ENCODE measurements at places on chromosomes 11 and 22.

DNA sequence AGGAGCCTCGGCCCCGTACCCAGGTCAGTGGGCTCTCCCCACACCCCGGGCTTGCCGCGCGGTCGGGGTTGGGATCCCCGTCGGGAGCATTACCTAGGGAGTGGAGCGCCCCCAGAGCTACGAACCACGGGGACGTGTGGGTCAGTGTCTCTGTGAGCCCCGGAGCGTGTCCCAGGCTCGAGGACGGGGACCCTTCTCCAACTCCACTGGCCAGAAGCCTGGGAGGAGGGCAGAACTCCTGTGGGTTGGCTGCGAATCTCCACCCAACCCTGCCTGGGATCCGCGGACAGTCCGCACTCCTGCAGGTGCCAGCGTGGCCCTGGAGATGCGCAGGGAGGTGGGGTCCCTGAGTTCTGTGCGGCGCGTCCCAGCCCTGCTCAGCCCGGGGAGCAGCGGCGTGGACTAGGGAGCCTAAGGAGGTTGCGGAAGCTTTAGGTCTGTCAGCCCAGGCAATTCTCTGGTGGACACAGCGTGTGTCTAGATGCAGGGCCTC is 346 bp downstream of the PPFIBP2 start:
- DNase-seq, result no peak

DNA sequence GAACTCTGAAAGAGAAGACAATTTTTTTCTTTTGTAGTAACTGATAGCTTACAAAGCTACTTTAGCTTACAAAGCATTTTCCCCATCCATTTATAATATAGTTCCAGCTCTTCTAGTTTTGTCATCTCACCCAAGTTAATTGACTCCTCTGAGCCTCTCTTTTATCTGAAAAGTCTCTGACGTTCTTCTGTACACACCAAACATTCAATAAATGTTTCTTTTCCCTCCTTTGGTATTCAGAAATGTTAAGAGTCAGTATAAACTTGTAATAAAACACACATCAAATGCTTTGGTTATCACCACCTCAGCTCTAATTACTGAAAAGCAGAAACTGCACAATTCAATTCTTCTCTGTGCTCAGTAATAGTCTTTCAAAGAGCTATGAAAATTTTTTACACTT is 5.9 kb downstream of the CCDC90B start:
- no peak for DNase-seq

- DNase-seq, result no peak
These were observed 216.9 kb downstream of the CADM1 start for GRCh38 chr11:115287266-115287665.

GRCh38 chr22:44186737-44187136 is 6.0 kb downstream of the PARVG start:
- DNase-seq, result no peak

GRCh38 chr11:133809569-133810491 is 35.5 kb downstream of the SPATA19 start:
- DNase-seq, result no peak

DNA sequence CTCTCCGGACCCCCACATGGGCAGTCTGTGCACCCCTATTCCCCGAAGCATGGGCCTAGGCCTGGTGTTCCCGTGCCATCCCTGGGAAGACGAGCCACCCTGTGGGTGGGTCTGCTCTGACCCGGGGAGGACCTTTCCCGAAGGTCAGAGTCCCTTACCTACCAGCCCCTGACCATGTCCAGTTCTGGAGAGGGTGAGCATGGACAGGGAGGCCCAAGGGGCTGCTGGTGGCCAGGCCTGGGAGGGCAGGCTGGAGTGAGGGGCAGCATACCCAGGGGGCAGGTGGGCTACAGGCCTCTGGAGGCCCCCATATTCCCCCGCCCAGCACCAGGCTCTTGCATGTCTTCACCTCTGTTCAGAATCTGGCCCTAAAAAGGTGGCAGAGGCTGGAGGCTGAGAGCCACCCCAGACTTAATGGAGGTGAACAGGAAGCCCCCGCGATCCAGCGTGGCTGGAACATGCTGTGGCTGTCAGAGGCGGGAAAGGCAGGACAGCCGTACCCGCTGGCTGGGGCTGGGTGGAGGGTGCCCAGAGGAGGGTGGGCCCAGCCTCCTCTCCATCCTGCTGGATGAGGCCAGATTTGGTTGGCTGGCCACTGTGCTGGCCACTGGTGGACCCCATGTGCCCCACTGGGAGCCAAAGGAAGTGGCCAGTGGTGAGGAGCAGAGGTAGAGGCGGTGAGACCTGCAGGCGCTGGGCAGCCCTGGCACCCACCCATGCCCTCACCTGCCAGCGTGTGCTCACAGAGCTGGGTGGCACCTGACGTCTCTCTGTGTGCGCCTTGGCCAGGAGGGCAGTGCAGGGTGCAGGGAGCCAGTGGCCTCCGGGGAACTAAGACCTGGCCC is 11.2 kb upstream of the SYT8 start:
- DNase-seq, result no peak

DNA sequence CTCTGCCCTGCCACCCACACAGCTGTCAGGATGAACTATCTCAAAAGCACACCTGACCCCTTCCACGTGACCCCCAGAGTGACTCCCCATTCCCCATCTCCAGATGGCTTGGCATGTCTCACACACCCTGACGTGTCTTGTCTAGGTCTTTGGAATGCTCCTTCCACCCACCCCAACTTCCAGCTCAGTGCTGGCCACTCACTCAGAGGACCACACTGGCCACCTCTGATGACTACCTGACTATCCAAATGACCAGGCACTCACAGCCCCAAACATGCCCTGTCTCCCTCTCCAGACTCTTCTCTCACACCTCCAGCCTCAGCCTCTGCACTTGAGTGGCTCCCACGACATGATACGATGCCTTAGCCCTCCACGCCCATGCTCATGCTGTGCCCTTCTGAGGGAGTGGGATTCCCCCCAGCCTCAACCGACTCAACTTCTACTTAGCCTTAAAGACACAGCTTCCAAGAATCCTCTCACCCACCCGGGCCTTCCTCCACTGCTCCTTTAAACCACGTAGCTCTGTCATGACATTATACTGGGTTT is 259.4 kb downstream of the BUD13 start:
- no peak for DNase-seq

GRCh38 chr22:40334899-40335298 is 11.4 kb upstream of the ADSL start:
- no peak for DNase-seq

DNA sequence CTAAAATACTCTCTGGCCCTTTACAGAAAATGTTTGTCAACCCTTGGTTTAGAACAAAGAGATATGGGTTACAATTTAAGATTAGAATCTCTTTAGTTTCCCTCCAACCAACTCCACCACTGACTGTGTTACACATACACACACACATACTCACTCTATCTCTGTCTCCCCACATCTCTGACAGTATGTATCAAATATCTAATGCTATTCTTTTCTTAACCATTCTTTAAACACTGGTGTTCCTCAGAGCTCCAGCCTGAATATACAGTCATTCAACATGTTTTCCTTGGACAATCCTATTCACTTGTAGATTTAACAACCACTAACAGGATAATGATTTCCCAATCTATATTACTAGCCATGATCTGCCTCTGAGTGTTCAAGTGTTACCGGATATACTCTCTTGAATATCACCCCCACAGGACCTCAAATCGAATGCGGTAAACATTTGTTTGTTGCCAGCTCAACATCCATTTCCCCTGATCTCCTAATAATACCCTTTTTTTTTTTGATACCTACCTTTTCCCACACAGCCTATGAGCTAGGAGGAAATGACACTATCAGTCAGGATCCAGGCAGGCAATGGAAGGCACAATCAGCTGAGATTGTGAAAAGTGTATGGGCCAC is 6.1 kb downstream of the MPZL3 start:
- no peak for DNase-seq

- DNase-seq, result no peak
These were observed 597.4 kb downstream of the LUZP2 start for GRCh38 chr11:25094085-25094802.

DNA sequence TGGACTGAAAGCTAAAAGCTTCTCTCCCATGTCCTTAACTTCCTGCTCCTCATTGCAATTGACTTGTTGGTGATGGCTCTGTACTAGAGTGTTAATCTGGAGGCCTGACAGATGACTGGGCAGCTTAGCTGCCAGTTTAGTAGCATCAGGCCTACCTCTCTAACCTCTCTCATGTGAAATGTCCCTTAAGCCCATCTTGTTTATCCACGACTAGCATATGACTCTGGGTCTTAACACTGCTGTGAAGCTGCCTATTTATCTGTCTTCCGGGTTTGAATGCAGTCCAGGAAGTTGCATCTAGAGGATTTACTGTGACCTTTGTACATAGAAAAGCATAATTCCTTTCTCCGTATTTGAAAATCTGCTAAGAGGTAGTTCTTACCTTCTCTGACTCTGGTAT is 85.3 kb upstream of the HORMAD2 start:
- DNase-seq, result peak; percentile 63

Measured in cardiac fibroblast (primary cell).